ENCODE measurements at places on chromosomes 1 and 21.

- H3K36me3 ChIP-seq = no peaks in the 10 kb centered on the region
- H3K27me3 ChIP-seq = peaks cover 14% of the 10 kb centered on the region
- no peak overlapping the region for H3K4me3 ChIP-seq
- no peaks in the 10 kb centered on the region for H3K4me1 ChIP-seq
- DNase-seq = no peak
Measured at GRCh38 chr1:108053270-108054013, 88.5 kb upstream of the VAV3 start.

GRCh38 chr1:163048869-163049268 is 20.3 kb upstream of the RGS4 start:
- DNase-seq = no peak
- H3K4me1 ChIP-seq = no peaks in the 10 kb centered on the region
- H3K27me3 ChIP-seq = peaks cover 2% of the 10 kb centered on the region
- H3K27ac ChIP-seq = no peak overlapping the region

- H3K4me1 ChIP-seq = peaks cover 15% of the 10 kb centered on the region
- no peak overlapping the region for H3K4me3 ChIP-seq
- peaks cover 8% of the 10 kb centered on the region for H3K27me3 ChIP-seq
- DNase-seq = no peak
- no peaks in the 10 kb centered on the region for H3K36me3 ChIP-seq
- peak overlapping the region; percentile 64 for H3K27ac ChIP-seq
Measured at GRCh38 chr1:12174924-12175810, 8.4 kb downstream of the TNFRSF1B start.

DNA sequence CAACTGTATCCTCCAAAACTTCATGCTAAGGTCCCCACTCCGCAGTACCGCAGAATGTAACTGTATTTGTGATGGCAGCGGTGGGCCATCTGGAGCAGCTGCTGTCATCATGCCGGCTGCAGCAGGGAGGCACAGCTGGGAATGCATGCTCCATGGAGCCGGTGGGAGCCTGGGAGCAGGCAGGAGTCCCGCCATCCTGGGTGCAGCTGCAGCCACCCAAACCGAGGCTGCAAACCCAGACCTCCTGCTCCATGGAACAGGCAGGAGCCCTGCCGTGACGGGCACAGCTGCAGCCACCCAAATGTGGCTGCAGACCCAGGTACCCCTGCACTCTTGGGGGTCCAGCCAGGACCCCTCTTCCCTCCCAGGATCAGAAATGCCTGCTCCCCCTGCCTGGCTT is 80.3 kb downstream of the SCMH1 start:
- DNase-seq = no peak
- peaks cover 11% of the 10 kb centered on the region for H3K4me1 ChIP-seq
- no peak overlapping the region for H3K27ac ChIP-seq

DNA sequence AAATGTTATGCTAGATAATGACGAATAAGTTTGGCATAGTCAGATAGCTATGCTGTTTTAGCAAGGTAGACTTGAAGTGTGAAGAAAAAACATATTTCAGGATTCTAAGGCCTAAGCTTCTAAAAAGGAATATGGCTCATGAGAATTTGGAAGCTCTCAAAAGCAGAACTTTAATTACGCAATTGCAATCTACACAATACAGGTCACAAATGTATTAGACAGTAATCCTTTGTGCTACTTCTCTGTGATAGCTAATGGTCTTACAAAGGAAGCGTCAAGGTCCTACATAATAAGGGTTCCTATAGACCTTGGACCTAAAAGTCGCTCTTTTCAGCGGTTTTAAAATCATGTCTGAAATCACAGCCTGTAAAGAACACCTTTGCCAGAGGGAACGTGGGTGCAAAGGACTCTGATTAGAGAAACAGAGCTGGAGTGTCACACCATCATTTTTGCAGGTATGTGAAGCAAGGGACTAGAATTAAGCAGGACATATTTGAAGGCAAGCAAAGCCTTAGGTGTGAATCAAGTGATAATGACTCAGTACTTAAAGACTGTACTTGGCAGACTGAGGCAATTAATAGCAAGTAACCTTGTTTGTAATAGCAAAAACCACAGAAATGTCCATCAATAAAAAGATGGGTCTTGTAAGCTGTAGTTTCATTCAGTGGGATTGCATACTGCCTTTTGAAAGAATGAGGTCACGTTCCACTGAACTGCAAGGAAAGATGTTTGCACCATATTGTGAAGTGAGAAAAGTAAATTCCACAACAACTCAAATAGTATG is 420.2 kb downstream of the KCTD3 start:
- no peaks in the 10 kb centered on the region for H3K27me3 ChIP-seq
- H3K4me3 ChIP-seq = no peak overlapping the region
- H3K27ac ChIP-seq = no peak overlapping the region
- no peak for DNase-seq
- no peaks in the 10 kb centered on the region for H3K4me1 ChIP-seq

- H3K36me3 ChIP-seq = peaks cover 5% of the 10 kb centered on the region
- no peak overlapping the region for H3K4me3 ChIP-seq
- H3K27me3 ChIP-seq = no peaks in the 10 kb centered on the region
- no peaks in the 10 kb centered on the region for H3K4me1 ChIP-seq
Measured at GRCh38 chr1:165647970-165648369, 16.9 kb downstream of the MGST3 start.

DNA sequence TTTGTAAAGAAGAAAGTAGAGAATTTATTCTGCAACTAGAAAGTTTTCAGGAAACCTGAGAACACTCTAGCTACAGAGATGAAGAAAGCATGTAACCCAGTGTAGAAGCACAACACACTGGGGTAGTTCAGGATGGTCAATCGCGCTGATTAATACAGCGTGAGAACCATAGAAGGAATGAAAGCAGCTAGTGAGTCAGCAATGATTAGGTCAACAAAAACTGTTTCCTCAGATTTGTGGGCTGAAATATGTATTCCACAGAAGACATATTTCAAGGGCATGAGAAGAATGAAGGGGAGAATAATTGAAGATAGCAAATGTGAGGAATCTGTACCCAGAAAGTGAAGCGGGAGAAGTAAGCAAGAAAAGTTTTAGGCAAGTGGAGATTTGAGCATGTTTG is 97.8 kb upstream of the ADGRL2 start:
- H3K4me3 ChIP-seq = no peak overlapping the region
- DNase-seq = no peak
- no peaks in the 10 kb centered on the region for H3K27me3 ChIP-seq
- H3K4me1 ChIP-seq = peaks cover 65% of the 10 kb centered on the region
- H3K36me3 ChIP-seq = no peaks in the 10 kb centered on the region

GRCh38 chr1:233627376-233627775 is 13.5 kb downstream of the KCNK1 start:
- H3K4me1 ChIP-seq = peaks cover 4% of the 10 kb centered on the region
- no peaks in the 10 kb centered on the region for H3K27me3 ChIP-seq
- H3K27ac ChIP-seq = no peak overlapping the region
- H3K36me3 ChIP-seq = peaks cover 16% of the 10 kb centered on the region

GRCh38 chr1:153509729-153510354 is 25.9 kb downstream of the S100A6 start:
- no peak for DNase-seq
- H3K4me3 ChIP-seq = no peak overlapping the region
- no peak overlapping the region for H3K27ac ChIP-seq
- H3K36me3 ChIP-seq = no peaks in the 10 kb centered on the region

- peaks cover 23% of the 10 kb centered on the region for H3K4me1 ChIP-seq
- no peaks in the 10 kb centered on the region for H3K36me3 ChIP-seq
- no peak for DNase-seq
- no peak overlapping the region for H3K4me3 ChIP-seq
Measured at GRCh38 chr21:28518630-28519029, 474.0 kb downstream of the LTN1 start.

DNA sequence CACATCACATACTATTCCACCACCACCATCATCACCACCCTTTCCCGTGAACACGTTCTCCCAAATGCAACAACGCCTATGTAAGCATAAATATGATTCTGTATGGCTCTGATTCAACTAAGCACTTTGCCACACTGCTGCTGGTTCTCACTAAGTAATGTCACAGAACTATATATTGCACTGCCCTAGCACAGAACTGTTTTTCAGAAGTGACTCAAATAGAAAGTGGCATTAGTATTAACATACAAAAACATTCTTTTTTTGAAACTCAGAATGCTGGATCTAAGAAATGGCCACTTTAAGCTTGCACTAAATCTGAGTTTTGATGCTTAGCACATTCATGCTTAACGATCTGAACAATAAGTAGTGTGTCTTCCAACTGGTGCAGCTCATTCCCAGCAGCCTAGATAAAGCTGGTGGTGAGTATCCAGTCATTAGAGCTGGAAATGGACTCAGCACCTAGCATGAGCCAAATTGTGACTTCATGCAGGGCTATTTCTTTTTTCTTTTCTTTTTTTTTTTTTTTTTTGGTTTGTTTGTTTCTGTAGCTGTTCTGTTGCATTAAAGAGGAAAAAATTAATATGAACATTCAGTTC is 46.2 kb upstream of the ZC3H11B start:
- H3K27ac ChIP-seq = no peak overlapping the region
- DNase-seq = no peak
- H3K4me3 ChIP-seq = no peak overlapping the region

- H3K36me3 ChIP-seq = no peaks in the 10 kb centered on the region
- H3K27ac ChIP-seq = no peak overlapping the region
- peak; percentile 41 for DNase-seq
Measured at GRCh38 chr1:6770751-6771440, 14.4 kb upstream of the CAMTA1 start.

DNA sequence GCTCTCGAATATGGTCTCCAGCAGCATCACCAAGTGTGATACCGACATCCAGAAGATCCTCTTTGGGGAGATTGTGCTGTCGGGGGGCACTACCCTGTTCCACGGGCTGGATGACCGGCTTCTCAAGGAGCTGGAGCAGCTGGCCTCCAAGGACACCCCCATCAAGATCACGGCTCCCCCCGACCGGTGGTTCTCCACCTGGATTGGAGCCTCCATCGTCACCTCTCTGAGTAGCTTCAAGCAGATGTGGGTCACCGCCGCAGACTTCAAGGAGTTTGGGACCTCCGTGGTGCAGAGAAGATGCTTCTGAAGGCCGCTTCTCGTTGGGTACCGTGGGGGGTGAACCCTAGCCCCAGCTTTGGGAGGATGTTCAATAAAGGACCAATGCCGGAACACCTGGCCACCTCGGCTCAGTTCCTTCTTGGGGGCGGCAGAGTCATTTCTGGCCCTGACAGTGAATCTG is 1.3 kb downstream of the ACTRT2 start:
- H3K27me3 ChIP-seq = peaks cover 6% of the 10 kb centered on the region
- no peak overlapping the region for H3K27ac ChIP-seq
- H3K4me3 ChIP-seq = no peak overlapping the region

DNA sequence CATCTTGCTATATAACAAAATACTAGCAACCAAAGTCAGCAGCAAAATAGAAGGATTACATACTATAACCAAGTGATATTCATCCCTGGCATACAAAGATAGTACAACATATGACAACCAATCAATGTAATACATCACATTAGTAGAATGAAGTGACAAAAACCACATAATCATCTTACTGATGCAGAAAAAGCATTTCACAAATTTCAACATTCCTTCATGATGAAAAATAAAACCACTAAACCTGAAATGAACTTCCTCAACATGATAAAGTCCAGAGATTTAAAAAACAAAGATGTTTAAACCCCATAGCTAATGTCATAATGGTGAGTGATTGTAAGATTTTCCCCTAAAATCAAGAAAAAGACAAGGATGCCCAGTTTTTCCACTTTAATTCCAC is 18.6 kb downstream of the RO60 start:
- H3K4me3 ChIP-seq = no peak overlapping the region
- H3K4me1 ChIP-seq = no peaks in the 10 kb centered on the region
- no peak overlapping the region for H3K27ac ChIP-seq
- DNase-seq = no peak

DNA sequence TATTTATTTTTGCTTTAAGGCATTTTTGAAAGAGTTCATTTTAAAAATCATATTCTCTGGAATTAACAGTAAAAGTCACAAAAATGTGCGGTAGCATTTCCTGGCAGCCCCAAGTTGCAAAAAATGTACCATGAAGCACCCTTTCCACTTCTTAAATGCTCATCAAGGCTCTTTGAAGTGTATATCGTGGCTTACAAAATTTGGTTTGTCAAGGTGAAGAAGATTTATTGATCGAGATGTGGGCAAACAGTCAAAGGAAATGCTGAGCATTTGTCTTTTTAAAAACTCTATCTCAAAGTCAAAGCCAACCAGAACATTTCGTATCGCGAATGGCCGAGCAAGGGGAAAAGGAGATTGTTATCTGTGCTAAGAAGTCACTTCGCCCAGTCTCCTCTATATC is 277.5 kb upstream of the KAZN start:
- H3K27ac ChIP-seq = no peak overlapping the region
- DNase-seq = no peak
- peaks cover 64% of the 10 kb centered on the region for H3K27me3 ChIP-seq
- no peaks in the 10 kb centered on the region for H3K4me1 ChIP-seq
- H3K4me3 ChIP-seq = no peak overlapping the region

DNA sequence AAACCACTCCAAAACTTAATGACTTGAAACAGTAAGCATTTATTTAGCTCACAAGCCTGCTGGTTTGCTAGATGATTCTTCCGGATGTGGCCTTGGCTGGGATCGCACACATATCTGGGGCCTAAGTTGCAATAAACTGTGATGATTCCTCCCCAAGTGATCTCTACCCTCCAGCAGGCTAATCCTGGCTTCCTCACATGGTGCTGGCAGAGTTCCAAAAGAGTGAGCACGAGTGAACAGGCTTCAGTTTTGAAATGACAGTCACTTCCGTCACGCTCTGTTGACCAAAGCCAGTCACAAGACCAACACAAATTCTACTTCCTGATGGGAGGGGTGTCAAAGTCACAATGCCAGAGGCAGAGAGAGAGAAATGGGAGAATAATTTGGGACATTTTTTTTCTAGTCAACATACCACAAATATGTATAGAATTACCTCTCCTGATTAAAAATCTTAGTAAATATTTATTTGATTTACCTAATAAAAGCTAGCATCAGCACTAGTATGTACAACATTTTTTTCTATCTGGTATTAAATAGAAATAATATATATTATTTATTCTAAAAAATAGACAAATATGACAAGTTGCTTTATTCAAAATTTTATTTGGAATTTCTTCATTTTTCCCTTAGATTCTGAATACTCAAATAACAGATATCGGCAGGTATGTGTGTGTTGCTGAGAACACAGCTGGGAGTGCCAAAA is 292.7 kb downstream of the TPR start:
- H3K27me3 ChIP-seq = no peaks in the 10 kb centered on the region
- peak overlapping the region; percentile 53 for H3K27ac ChIP-seq
- peaks cover 3% of the 10 kb centered on the region for H3K4me1 ChIP-seq

- H3K27ac ChIP-seq = no peak overlapping the region
- H3K4me1 ChIP-seq = no peaks in the 10 kb centered on the region
- no peaks in the 10 kb centered on the region for H3K27me3 ChIP-seq
- no peak overlapping the region for H3K4me3 ChIP-seq
Measured at GRCh38 chr1:248752161-248753028, 3.2 kb downstream of the LYPD8 start.

DNA sequence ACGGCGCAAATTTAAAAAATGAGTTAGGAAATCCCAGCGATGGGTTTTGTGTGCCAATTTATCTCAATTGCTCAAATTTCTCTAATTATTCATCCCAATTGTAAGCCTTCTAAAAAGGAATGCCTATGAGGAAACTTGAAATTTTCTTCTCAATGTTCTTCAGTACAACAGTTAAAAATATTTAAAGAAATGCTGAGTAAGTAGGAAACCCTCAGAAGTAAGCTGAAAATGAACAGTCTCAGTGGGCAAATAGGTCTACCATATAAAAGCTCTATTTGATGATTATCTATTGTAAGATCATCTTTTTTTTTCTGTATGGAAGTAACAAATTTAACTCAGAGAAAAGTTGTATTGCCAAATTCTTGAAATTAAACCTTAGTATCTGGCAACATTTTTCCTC is 1.7 kb upstream of the USP25 start:
- H3K4me1 ChIP-seq = peaks cover 22% of the 10 kb centered on the region
- H3K4me3 ChIP-seq = no peak overlapping the region
- DNase-seq = no peak
- H3K36me3 ChIP-seq = no peaks in the 10 kb centered on the region

GRCh38 chr1:228338521-228339051 is 68.0 kb downstream of the TRIM11 start:
- H3K4me3 ChIP-seq = no peak overlapping the region
- no peak for DNase-seq
- H3K4me1 ChIP-seq = no peaks in the 10 kb centered on the region
- H3K27me3 ChIP-seq = no peaks in the 10 kb centered on the region
